ENCODE measurements at places on chromosomes 7 and 10.

GRCh38 chr10:18297659-18298058, 157.4 kb downstream of the CACNB2 start:
- DNase-seq = no peak

DNA sequence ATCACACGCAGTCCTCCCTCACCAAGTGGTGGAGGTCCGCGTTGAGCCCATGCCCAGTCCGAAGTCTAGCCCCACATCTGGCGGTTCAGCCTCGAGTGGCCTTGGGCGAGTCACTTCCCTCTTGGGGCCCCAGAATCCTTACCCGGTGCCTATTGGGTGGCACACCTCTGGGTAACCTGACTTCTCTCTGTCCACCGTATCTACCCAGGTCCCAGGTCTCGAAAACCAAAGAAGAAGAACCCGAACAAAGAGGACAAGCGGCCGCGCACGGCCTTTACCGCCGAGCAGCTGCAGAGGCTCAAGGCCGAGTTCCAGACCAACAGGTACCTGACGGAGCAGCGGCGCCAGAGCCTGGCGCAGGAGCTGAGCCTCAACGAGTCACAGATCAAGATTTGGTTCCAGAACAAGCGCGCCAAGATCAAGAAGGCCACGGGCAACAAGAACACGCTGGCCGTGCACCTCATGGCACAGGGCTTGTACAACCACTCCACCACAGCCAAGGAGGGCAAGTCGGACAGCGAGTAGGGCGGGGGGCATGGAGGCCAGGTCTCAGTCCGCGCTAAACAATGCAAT, 4.3 kb downstream of the EN2 start:
- no peak for DNase-seq

GRCh38 chr7:87687653-87688254, 59.6 kb downstream of the RUNDC3B start:
- no peak for DNase-seq

DNA sequence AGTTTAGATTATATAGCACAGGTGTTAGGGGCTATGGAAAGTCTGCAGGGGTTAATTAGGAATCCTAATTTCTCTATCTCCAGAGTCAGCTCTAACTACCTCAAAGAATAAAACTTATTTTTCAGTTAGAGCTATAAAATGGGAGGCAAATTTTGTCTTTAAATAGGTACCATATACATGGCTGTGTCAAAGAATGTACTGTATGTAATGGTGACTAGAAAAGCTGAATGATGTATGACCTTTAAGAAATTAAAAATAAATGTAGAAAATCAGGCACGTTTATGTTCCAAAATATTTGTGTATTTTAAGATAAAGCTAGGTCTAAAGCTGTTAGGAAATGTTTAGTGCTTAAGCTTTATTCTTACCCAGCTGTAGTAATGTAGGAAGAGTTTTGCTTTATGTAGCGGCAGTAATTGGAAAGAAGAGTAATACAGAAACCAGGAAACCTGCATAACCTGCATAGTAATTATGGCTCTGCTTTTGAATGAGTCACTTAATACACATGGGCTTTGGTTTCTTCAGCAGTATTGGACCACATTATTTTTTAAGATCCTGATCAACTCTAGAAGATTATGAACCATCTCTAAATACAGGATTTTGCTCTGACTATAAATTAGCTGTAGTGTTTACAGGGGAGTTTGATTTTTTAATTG, 85.0 kb downstream of the KMT2E start:
- DNase-seq = no peak

DNA sequence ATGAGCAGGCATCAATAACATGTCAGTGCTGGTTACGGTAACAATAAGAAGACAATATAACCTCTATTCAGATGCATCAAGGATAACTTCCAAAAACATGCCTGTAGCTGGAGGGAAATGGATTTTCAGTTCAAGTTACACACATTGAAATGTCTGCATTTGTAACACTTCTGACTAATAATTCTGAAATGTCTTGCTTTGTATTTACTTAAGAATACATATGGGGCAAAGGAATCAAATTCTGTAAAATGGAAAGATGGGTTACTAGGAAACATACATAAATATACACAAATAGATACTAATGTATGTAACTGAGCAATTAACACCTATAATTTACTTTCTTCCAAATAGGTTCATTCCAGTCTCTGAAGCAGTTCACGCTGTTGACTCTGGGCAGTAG, 18.6 kb upstream of the MTPN start:
- DNase-seq = no peak

DNA sequence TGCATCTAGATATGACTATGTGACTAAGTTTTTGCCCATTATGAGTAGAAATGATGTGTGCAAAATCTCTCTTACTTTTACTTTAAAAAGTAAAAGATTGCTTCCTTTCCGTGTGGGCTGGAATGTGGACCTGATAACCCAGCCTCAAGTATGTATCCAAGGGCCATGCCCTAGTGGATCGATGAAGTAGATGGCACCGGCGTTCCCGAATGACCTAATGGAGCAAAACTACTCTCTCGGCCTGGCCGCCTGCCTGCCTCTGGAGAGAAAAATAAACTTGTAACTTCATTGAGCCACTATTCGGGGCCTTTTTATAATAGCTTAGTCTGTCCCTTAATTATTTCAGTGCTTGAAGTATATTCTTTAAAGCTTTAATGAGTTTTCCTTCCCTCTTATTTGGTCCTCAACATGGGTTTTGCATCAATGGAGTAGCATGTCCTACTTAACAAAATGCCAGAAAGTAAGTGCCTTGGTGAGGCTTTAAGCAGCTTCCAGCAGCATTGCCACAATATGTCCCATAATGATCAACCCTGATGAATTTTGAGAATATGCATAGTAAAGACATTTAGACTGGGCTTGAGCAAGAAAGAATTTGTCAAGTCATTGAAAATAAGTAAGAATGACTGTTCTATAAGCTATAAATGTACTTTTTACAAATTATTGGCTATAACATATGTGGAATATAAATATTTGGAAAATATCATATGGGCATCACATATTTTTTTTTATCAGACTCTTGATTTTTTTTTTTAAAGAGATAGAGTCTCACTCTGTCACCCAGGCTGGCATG, 61.4 kb downstream of the PLXDC2 start:
- no peak for DNase-seq

- no peak for DNase-seq
These were observed 161.4 kb downstream of the ARID5B start for GRCh38 chr10:62062752-62063512.

- DNase-seq = no peak
These were observed 230.8 kb downstream of the ELFN1 start for GRCh38 chr7:1900847-1901246.

DNA sequence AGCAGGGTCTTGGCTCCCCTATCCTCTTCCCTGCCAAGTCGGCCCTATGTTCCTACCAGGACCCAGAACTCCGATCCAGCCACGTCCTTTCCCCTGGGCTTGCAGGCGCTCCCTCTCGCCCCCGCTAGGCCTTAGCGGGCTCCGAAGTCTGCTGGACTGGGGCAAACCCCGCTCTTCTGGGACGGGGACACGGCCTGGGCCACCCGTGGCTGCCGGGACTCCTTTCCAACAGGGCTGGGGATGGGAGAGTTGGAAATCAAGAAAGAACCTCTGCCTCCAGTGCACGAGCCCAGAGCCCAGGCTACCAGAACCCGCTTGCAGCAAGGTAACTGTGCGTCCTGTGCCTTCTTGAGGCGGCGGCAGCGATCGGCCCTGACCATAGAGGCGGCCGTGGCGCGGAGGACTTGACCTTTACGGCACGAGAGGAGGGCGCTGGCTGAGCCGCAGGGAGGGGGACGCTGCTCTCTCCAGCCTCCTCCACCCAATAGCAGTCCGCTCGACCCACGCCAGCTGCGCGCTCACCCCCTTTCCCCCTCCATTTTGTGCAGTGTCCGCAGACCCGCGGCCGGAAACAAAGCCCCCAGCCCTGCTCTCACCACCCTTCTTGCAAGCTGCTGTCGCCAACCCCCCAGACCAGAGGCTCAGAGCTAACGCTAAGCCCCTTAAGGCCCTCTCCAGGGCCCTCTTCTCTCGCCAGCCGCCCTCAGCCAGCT, 7.0 kb upstream of the HOXA11 start:
- no peak for DNase-seq

DNA sequence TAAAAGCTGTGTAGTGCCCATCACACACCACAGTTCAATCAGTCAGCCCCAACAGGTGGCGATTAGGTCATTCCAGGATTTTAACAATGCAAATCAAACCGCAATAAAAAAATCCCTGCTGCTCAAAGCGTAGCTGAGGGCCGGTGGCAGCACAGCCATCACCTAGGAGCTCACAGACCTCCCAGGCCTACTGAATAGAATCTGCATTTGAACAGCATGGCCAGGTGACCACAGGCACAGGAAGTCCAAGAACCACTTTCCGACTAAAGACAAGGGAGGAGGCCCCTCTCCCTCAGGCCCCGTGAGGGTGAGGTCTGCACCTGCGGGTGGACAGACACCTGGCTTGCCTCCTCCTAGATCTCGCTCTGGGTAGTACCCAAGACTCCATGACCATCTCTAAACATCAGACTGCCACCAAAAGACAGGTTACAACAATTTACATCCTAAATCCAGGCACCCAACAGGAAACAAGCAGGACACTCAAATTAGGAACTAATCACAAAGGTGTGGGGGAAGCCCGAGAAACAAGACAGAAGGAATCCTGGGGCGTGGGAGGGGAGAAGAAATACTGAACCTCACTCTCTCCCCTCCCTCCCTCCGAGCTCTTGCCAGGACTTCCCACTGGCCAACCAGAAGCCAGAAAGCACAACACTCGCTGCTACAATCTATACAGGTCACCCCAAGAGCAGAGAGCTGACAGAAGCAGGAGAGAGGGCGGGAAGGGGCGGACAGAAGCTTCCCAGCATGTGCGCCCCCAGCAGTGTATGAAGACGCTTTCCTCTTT, 19.2 kb downstream of the GNA12 start:
- DNase-seq = no peak
